ENCODE measurements at places on chromosomes 1 and 21.

DNA sequence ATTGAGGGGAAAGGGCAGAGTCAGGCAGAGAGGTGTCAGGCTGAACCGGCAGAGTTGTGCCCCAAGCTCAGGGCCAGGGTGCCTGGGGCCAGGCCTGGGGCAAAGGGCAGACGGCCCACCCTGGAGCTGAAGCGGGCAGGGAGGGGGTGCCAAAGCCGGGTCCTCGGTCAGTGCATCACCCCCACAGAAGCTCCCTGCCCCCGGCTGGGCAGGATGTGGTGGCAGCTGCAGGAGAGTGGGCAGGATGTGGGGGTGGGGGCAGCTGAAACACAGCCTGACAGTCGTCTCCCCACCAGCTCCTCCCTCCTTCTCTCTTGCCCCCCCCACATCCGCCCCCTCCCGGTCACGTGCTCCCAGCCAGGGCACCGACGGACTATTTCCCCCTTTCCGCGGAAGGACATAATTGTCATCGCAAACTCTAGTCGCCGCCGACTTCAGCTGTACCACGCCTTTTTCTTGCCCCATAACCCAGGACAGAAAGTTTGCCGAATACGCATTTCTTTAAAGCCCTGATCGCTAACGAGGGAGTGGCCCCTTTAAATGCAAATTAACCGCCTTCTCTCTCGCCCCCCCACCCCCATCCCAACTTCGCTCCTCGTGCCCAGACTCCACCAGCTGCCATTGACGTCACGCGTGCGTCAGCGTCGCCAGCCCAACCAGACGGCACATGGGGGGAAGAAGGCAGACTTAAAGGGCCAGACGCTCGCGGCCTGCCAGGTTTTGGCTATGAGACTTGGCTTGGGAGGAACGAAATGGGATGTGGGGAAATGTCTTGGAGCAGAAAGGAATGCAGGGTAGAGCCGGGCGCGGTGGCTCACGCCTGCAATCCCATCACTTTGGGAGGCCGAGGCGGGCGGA, 4.5 kb upstream of the MEF2D start:
- DNase-seq = peak; percentile 100

- DNase-seq = no peak
Observed at GRCh38 chr21:32698286-32698685, 29.5 kb downstream of the SYNJ1 start.

GRCh38 chr1:48960320-48960719, 183.6 kb upstream of the BEND5 start:
- no peak for DNase-seq

- no peak for DNase-seq
Observed at GRCh38 chr1:41674522-41674921, 190.0 kb upstream of the EDN2 start.

DNA sequence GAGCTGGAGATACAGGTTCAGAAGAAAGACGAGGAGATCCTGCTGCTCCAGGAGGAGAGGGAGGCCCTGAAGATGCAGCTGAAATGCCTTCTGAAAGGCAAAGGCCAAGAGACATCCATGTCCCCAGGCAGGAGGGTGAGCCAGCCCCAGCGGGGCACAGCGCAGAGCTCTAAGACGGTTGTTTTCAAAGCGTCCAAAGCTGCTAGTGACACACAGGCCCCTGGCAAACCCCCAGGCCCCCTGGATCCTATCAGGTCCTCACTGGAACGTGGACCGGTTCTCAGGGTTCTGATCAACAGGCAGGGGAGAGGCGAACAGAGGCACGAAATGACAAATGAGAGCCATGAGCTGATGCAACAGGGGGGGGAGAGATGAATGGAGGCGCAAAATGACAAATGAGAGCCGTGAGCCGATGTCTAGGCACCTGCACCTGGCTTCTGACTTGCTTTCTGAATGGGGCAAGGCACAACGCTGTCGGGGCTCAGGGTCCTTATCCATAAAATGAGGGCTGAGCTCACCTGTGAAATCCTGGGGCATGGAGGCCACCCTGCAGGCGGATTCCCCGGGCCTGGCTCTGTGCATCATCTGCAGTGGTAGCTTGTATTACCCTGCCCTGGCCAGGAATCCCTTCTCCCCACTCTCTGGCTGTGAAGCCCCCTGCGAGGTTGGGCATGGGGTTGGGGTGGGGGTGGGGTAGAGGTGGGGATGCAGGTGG, 9.2 kb downstream of the CCDC27 start:
- DNase-seq = no peak

- no peak for DNase-seq
Observed at GRCh38 chr1:152928671-152929070, 18.3 kb upstream of the SPRR5 start.

DNA sequence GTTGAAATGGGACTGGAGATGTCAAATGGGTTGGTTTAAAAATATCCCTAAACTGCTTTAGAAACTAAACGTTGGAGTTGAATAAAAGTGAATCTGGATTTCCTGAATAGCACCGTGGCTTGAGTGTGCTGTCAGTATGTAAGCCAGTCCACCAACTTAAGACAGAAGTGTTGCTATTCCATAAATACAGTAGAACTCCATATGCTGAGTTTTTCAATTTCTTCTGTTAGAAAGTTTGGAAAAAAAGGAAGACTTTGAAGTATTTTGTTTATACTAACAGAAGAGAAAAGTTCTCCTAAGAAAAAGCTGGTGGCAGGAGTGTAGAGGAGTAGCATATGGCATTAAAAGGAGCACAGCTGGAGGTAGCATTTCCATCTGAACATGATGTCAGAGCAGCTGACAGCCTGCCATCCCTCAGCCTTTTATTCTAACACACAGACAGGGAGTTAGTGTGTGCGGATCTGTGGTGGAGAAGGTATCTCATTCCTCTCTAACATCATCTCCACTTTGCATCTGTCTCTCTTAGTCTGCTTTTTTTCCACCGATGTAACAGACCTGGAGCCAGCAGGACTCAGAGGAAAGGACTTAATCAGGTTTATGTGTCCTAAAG, at the start of gene ZBTB18:
ZBTB18 (plus strand) TSS at position 449 of the 610 bp plus-strand sequence; CDS start at position 598, 149 bp downstream.
- DNase-seq = no peak
